ENCODE measurements at places on chromosomes 16 and 17.

DNA sequence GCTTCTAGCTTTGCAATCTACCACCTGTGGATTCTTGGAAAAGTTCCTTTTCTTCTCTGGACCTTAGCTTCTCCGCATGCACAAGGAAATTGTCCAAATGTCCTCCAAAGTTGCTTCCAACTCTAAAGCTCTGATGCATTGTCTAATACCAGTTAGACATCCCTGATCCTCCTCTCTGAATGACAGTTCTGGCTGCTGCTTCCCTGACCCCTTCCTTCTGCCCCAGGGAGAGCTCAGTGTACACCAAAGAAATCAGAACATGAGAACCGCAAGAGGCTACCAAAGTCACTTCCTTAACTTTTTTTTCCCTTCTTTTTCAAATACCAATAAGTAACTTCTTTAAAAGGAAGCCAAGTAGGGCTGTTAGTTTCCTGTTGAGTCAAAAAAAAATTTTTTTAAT lies 79.7 kb upstream of the CES5A start:
- no peak for DNase-seq

DNA sequence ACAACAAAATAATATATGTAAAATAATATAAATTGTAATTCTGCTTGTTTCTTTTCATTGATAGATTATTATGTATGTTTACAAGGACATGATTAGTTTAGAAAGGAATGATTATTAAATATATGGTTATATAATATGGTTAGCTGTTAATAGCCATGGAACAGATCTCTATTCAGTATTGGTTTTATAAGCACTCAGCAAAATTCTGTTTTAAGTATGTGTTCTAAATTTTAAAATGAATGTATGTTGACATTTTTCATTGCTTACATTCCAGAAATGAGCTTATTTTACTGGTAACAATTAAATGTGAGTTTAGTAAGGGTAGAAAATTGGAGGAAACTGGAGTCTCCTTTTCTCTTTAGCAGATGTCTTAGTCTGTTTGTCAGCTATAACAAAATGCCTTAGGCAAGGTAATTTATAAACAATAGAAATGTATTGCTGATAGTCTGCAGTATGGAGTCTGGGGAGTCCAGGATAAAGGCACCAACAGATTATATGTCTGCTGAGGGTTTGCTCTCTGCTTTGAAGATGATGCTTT lies 45.4 kb downstream of the NFAT5 start:
- no peak for DNase-seq

DNA sequence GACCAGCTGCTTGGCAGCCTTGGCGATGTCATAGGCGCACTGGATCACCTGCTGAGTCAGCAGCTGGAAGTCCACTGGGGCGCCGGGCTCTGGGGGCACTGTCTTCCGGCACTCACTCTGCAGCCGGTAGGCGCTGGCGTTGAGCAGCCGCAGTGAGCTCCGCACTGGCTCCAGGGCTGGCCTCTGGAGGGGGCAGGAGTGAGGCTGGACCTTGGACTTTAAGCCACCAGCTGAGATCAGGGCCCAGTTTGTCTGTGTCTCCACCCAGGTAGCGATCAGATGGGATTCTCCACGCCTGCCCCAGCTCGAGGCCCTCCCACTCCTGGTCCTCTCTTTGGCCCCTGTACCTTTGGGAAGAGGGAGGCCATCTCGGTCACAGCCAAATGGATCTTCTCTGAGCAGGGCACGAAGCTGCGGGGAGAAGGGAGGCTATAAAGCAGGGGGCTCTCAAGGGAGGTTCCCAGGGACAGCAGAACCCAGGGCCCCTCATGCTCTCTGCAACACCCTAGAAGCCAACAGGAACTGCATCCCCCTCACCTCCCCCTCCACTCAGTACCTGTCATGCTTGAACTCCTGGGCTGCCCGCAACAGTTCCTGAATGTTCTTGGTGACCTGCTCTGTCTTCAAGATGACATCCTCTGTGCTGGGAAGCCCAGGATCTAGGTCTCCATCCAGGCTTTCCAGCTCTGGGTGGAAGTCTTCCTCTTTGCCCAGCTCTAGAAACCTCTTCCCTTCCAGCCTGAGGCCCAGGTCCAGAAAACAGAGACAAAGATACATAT lies 6.4 kb downstream of the TP53I13 start:
- no peak for DNase-seq

- DNase-seq, result no peak
Observed at GRCh38 chr16:28528463-28528867, 10.3 kb downstream of the NUPR1 start.

DNA sequence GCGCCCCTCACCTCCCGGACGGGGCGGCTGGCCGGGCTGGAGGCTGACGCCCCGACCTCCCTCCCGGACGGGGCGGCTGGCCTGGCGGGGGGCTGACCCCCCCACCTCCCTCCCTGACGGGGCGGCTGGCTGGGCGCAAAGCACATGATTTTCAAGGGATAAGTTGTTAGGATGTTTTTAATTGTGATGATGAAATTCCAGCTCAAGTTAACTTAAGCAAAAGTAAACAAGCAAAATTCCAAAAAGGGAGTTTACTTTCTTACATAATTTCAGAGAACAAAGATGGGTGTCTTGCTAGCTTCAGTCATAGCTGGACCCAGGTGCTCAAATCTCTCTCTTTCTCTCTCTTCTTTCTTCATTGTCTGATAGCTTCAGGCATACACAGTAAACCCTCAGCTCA lies 33.6 kb upstream of the MED9 start:
- no peak for DNase-seq

DNA sequence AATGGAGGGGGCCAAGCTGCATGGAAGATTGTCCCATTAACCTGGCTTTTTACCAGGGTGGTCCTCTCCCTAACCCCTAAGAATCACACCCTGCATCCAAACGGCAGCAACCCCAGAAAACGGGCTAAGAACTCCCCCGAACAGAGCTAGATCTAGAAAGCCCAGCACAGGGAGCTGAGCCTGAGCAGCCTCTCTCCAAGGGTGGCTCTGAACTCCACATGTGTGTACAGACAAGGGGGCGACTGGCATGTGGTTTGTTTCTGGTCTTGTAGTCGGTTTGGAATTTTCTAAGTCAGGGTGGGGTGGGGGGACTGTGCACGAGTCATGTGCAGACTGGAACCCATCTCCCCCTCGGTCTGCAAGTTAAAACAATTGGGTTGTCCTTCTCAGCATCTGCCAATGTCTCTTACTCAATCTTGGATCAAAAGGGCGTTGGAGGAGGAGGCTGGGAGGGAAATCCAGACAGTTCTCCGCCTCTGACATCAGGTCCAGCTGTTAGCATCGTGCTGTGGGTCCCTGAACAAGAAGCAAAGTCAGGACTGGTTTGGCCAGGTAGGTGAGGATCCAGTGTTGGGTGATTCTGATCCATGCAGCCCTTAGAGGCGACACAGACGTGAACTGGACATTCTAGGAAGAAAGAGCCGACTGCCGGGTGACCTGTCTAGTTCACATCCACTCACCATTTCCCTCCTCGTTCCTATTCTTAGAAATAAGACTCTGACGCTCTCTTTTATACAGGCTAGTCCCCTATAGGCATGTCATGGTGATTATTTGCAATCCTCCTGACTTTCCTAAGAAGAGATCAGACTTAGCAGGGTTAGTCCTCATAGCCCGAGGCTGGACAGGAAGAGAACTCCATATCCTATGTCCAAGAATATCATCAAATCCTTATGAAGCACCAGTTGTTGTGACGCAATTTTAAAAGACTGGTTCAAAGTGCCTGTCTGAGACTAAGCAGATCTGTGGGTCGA lies 381.8 kb downstream of the SOX9 start:
- DNase-seq, result no peak

DNA sequence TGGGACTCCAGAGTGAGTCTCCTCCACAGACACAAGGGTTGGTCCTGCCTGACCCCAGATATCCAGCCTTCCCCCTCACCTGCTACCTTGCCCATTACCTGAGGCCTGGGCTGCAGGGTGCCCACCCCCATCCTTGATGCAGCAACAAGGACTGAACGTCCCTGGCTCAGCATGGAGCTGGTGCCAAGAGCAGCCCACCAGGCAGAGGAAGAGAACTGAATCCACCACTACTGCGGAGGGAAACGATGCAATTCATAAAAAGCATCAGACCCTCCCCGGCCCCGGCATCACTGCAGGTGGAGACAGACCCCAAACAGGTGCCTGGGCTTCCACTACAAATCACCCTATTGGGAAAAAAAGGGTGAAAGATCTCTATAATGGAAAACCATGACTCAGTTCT lies 131.0 kb upstream of the TNRC6C start:
- no peak for DNase-seq

GRCh38 chr16:82776470-82777146 lies 149.8 kb downstream of the CDH13 start:
- DNase-seq, result no peak

DNA sequence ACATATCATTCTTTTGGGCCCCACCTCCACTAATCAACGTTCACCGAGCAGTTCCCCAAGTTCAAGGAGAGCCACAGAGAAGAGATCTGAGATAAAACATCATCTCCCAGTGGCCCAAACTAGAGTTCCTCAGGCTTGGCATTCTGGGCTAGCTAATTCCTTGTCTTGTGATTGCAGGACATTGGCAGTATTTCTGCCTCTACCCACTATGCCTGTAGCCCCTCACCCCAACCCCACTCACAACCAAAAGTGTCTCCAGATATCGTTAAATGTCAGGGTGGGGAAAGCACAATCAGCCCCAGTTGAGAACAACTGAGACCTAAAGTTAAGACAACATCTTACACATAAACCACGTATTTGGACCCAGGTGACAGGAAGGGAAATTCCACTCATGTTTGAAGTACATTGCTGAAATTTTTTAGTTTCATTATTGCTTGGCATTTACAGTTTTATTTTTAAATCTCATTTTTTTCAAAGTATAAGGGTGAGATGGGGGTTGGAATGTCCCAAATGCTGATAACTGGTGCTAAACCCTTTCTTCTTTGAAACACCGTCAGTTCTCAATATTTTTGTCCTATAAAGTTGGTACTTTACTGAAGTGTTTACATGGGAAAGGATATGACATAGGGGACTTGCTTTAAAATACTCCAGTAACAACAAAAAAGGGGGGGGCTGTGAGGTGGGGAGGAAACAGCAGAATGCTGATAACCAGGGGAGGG lies 13.6 kb downstream of the ZC3H7A start:
- DNase-seq, result no peak

Measured in stimulated activated CD8-positive, alpha-beta memory T cell treated with anti-CD3 and anti-CD28 coated beads, Interleukin-12 subunit alpha, Interleukin-12 subunit beta, amount 100 ng/mL, for 1 hour (primary cell).